ENCODE measurements at places on chromosomes 12 and 14. TPM values are rescaled to one million over a fixed set of nuclear protein-coding genes. Genes with fewer than 3 reads are reported as not detected.

The DBX2 gene
- total RNA-seq: not detected

The SMCO2 gene
- 0.13 TPM for total RNA-seq

The SPRYD4 gene
- total RNA-seq: 2.1 TPM

The TCL1B gene
- not detected for total RNA-seq

The GPX2 gene
- not detected for total RNA-seq

The P2RX7 gene
- 3.9 TPM for total RNA-seq

The ACTR10 gene
- 24.9 TPM for total RNA-seq
